ENCODE measurements at places on chromosomes 6 and 20. TPM values are rescaled to one million over a fixed set of nuclear protein-coding genes. Genes with fewer than 3 reads are reported as not detected.

- H3K4me3 ChIP-seq = no peak overlapping the region
- no peaks in the 10 kb centered on the region for H3K27me3 ChIP-seq
- H3K4me1 ChIP-seq = no peaks in the 10 kb centered on the region
- DNase-seq = peak; percentile 81
Measured at GRCh38 chr20:34562641-34563040, 4.1 kb downstream of the MAP1LC3A start.

DNA sequence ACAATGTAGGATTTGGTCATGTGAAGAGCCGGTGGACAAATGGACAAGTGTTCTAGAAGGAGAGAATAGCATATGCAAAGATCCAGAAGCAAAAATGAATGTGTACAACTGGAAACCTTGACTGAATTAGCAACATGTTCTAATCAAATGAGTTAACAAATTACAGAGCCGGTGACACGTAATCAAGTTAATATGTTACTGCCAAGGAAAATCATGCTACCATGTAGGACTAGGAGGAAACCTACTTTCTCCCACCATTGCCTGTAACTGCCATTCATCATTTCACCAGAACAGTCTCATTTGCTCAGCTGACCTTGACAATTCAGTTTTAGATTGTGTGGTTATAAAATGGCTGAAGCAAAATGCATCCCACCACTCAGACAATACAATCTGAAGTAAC lies 179.4 kb downstream of the KIF16B start:
- no peaks in the 10 kb centered on the region for H3K36me3 ChIP-seq
- H3K27ac ChIP-seq = no peak overlapping the region
- no peaks in the 10 kb centered on the region for H3K4me1 ChIP-seq

- no peak overlapping the region for H3K4me3 ChIP-seq
- no peak for DNase-seq
- peaks cover 7% of the 10 kb centered on the region for H3K4me1 ChIP-seq
- no peaks in the 10 kb centered on the region for H3K36me3 ChIP-seq
Measured at GRCh38 chr6:79302341-79302740, 67.9 kb upstream of the HMGN3 start.

DNA sequence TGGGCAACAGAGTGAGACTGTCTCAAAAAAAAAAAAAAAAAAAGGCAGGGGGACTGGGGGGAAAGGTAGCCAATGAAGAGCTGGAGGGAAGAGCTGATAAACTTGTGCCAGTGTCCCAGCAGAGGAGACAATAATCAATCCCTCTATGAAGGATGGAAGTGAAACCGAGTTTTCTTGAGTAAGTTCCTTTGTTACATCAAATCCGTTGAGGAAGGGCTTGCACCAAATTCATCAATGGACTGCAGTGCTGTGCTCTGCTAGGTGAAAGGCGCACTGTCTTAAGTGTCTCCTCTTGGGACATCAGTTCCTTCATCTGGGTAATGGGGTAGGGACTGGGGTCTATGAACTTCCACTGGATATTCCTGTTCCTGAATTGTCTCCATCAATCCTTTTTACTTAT lies 3.0 kb upstream of the CRIP3 start:
- H3K36me3 ChIP-seq = no peaks in the 10 kb centered on the region
- H3K4me1 ChIP-seq = no peaks in the 10 kb centered on the region
- peaks cover 13% of the 10 kb centered on the region for H3K27me3 ChIP-seq

DNA sequence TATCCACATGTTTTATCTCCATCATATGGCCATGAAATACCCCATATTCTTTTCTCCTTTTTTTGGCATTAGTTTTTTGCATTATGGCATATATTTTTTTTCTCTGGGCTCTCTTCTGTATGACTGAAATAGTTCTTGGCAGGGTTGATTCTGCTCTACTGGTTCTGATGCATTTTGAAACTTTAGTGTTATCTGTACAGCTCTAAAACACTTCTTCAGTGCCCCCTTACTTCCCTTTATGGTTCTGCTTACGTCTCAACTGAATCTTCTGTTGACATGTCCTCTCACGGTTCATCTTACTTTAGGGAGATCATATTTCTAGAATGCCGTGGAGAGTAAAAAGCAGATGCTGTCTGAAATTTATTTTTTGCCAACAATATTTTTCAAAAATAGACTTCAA lies 23.2 kb upstream of the TXNDC5 start:
- DNase-seq = no peak
- H3K4me3 ChIP-seq = no peak overlapping the region
- no peaks in the 10 kb centered on the region for H3K4me1 ChIP-seq
- H3K27ac ChIP-seq = no peak overlapping the region
- no peaks in the 10 kb centered on the region for H3K36me3 ChIP-seq

DNA sequence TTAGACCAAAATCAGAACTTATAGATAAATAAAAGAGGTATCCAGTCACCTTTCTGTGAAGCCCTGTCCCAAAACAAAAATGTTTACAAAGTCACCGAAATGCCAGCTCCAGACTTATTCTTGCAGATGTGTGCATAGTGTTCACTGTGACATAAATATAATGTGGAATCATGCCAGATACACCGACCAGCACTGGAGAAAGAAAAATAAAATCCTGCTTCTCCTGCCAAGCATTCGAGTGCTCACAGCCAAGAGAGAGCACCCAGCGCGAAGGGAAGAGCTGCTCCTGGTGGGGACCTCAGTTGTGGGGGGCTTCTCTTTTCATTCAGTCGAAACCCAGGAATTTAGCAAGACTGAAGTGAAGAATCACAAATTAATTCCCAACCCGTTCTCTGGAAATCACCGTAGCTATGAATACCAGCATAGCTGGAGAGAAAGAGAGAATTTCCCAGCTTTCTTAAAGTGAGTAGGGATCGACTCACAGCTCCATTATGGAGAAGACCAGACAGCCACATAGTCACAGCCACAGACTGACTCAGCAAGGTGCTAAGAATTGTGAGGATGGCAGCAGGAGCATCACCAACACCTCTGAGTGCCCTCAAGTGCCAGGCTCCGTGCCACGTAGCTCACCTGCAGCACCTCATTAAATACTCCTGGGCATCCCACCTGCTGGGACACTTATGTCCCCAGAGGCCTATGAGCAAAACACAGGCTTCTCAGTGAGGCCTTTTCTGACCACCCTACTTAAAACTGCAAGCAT lies 33.2 kb downstream of the BFSP1 start:
- no peak overlapping the region for H3K4me3 ChIP-seq
- no peaks in the 10 kb centered on the region for H3K4me1 ChIP-seq
- H3K36me3 ChIP-seq = no peaks in the 10 kb centered on the region
- no peaks in the 10 kb centered on the region for H3K27me3 ChIP-seq

DNA sequence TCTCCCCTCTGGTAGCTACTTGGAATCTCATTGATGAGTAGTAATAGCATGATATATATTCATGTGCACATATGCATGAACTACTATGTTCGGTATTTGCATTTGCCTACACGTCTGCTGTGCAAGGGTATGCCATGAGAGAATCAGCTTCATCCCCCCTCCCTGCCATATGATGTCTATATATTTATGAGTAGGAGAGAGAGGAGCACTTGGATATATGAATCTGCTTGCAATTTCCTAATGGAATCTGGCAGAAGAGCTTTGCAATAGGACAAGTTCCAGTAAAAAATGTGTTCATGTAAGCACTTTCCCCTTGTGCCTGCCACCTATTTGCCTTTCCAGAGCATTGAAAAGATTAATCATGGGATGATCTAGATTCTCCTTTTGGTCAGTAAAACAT lies 76.2 kb upstream of the BACH2 start:
- H3K27me3 ChIP-seq = peaks cover 13% of the 10 kb centered on the region
- H3K36me3 ChIP-seq = no peaks in the 10 kb centered on the region
- peaks cover 5% of the 10 kb centered on the region for H3K4me1 ChIP-seq
- no peak for DNase-seq
- H3K4me3 ChIP-seq = no peak overlapping the region

DNA sequence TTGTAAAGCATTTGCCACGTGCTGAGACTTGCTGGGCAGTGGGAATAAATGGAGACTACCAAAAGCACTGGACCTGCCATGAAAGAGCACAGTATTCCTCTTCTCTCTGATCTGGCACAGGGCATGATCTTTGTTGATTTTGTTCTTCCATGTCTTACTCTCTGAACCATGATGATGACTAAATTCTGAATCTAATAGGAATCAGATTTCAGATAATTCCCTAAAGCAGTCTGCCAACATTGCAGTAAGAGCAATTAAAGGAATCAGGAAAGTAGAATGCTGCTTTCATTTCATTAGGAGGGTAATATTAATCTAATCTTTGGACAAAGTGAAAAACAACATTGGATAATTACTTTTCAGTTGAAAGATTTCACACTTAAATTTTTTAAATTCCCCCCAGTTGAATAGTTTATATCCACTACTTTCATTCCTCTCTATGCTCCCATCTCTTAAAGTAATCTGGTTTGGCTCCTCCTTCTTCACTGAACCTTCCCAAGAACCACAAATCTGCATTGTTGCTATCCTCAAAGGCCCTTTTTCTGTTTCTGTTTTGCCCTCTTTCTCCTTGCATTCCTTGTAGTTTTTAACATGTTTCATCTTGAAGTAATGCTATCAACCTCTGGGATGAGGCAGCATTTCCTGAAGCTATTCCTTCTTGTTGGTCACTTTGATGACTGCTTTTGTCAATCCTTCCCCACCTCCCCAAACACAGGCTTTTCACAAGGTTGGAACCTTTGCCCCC lies 243.2 kb upstream of the TENT5A start:
- H3K4me3 ChIP-seq = no peak overlapping the region
- no peak for DNase-seq
- H3K27ac ChIP-seq = no peak overlapping the region
- no peaks in the 10 kb centered on the region for H3K36me3 ChIP-seq
- no peaks in the 10 kb centered on the region for H3K4me1 ChIP-seq

GRCh38 chr6:43708860-43709653 lies 21.5 kb upstream of the MRPS18A start:
- no peak overlapping the region for H3K4me3 ChIP-seq
- peak; percentile 37 for DNase-seq
- H3K27me3 ChIP-seq = no peaks in the 10 kb centered on the region
- no peak overlapping the region for H3K27ac ChIP-seq
- H3K4me1 ChIP-seq = peaks cover 27% of the 10 kb centered on the region
- H3K36me3 ChIP-seq = no peaks in the 10 kb centered on the region

GRCh38 chr6:160398674-160399271 lies 50.6 kb downstream of the SLC22A3 start:
- no peak overlapping the region for H3K27ac ChIP-seq
- no peak for DNase-seq
- H3K4me1 ChIP-seq = peaks cover 16% of the 10 kb centered on the region
- no peaks in the 10 kb centered on the region for H3K27me3 ChIP-seq
- no peak overlapping the region for H3K4me3 ChIP-seq
- peaks cover 21% of the 10 kb centered on the region for H3K36me3 ChIP-seq

DNA sequence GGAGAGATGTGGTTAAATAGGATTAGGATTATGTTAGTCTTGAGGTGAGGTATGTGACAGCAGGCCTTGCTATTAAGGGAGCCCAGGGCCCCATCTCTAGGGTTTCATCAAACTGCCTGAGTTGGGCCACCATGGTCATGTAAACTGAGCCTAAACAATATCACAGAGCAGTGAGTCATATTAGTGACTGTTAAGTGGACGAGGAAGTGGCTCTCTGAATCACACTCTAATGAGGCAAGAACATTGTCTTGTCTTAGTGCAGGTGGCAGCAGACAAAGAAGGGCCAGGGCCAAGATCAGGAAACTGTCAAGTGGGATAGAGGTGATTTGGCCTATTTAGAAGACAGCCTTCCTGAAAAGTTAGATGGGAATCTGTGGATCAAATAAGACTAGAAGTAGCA lies 23.1 kb downstream of the ENPP3 start:
- H3K27me3 ChIP-seq = no peaks in the 10 kb centered on the region
- no peak overlapping the region for H3K4me3 ChIP-seq
- no peaks in the 10 kb centered on the region for H3K4me1 ChIP-seq
- DNase-seq = no peak

DNA sequence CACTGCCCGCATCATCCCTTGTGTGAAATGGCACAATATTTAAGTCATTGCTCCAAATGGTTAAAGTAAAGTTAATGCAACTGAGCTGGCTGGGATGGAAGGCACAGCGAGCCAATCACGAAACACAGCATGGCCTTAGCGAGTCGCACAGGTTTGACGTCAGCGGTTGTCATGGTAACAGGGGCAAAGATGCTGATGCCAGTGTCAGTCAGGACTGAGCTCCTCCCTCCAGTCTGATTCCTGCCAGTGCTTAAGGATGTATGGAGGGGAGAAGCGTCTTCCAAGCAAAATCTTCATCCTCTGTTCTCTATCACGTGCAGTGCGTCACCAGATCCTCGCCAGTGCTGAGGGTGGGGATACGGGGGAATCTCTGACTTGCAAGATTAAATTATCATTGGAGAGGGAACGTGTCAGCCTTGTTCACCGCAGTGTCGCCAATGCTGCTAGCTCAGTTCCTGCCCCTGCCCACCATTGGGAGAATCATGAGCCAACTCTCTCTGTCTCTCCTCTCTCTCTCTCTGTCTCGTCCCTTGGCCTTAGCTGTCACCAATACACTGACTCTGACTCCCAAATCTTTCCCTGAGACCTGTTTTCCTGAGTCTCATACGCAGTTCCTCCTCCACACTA lies 24.5 kb downstream of the TSPYL4 start:
- H3K4me1 ChIP-seq = no peaks in the 10 kb centered on the region
- H3K27ac ChIP-seq = no peak overlapping the region
- H3K27me3 ChIP-seq = no peaks in the 10 kb centered on the region
- DNase-seq = peak; percentile 98
- no peak overlapping the region for H3K4me3 ChIP-seq
- H3K36me3 ChIP-seq = peaks cover 2% of the 10 kb centered on the region

Gene OPRL1
- total RNA-seq = 3.0 TPM

Gene RUNX2
- total RNA-seq = 0.18 TPM

Gene KCNS1
- 0.34 TPM for total RNA-seq

Gene CLPSL2
- 1.0 TPM for total RNA-seq

Gene HLA-DRA
- not detected for total RNA-seq

Data from endodermal cell (in vitro differentiated cells).